ENCODE measurements at places on chromosomes 11 and 22.

DNA sequence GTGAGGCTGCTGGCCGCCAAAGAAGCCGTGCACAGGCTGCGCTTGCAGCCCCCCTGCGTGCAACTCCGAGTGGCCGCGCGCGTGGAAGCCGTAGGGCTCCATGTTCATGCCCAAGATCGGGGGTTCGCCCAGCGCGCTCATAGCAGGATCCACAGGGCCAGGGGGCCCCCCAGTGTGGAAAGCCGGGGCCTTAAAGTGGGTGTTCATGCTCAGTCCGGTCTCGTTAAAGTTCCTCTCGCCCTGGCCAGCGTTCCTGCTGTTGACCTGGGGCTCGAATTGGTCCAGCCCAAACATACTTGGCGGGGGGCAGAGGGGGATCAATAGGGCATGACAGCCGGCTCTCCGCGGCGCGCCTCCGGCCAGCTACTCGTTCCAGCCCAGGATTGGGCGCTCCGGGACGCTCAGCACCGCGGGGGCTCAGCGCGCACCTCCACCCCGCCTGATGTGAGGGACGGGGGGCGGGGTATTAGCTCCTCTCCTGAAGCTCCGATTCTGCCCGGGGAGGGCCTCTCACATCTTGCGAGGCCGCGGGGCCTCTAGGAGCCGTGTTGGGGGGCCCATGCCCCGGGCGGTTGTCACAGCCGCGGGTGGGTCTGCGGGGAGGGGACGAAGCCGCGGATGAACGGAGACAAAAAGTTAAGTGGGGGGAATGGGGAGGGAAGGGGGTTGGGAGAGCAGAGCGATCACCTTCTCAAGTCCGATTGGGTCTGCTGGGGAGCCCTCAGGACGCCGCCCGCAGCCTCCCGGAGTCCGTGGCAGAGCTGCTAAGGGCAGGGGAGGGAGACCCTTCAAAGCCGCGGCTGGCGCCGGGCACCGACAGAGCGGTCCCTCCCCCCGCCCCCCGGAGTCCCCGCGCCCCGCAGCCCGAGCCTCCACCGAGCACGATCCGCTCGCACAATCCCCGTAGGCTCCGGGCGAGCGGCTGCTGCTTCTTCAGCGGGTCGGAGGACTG is 1.0 kb downstream of the MN1 start:
- DNase-seq: no peak

- no peak for DNase-seq
Measured at GRCh38 chr11:62610814-62611704, 1.5 kb downstream of the EML3 start.

GRCh38 chr11:68146704-68147474 is 25.7 kb upstream of the CHKA start:
- no peak for DNase-seq

DNA sequence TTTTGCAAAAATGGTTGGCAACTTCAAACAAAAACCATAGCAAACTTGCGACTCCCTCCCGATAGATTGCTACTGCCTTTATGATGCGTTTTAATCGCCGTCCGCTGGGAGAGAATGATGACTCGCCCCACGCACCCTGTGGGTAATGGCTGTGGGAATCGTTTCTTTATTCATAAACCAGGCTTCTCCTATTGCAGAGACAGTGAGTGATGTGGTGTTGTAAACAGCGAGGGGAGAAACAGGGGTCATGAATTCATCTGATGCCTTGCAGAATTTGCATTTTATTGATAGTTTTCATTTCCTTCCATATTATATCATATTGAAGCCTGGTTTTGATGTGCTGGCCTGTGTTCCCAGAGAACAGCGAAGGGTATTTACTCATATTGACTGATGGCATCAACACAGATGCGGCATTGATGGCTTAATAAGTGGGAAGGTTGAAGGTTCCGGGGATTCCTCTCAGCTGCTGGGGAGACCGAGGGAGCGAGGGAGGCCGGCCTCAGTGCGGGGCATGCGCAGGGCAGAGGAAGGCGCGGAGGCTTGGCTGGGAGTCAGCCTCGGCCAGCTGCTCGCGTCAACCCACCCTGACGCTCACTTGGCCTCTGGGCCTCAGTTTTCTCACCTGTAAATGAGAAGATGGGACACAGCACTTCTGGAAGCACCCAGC is 41.3 kb downstream of the ARHGAP8 start:
- no peak for DNase-seq

DNA sequence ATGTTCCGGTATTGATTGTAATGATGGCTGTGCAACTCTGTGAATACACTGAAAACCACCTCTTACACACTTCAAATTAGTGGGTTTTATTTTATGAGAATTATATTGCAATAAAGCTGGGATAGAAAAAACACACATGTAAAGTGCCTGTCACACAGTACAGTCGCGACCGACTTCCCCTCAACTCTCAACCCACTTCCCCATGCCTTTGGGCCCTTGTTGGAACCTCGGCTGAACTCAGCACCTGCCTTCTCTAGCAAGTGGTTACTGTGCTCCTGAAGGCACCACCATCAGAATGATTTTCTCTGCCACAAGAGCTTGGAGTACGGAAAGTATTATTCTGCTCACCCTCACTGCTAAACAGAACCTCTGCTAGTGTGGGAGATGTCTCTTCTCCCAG is 13.5 kb downstream of the KCNJ1 start:
- no peak for DNase-seq

DNA sequence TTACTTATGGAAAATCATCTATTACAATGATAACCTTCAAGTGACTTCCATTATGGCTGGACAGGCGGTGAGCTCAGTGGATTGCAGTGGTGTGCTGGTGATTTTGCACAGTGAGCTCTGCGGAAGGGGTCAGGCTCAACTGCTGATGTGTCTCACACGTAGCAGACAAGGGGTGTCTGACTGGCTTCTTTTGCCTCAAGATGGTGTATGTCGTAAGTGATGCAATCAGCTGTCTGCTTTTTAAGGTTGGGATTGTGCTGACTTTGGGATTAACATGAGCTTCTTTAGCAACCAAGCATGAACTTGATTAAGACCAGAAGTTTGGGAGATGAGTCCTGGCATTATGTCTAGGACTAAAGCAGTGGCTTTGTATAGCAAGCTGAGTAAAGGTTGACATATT is 49.5 kb downstream of the POLD3 start:
- no peak for DNase-seq

- no peak for DNase-seq
Measured at GRCh38 chr11:44940835-44941234, 9.8 kb downstream of the TP53I11 start.

- no peak for DNase-seq
Measured at GRCh38 chr11:36399236-36399635, 103.1 kb downstream of the PRR5L start.

GRCh38 chr11:46616551-46617133 is 385 bp downstream of the HARBI1 start:
- DNase-seq: no peak

Data from activated naive CD8-positive, alpha-beta T cell treated with anti-CD3 and anti-CD28 coated beads, Interleukin-2, amount 50 U/mL, for 16 hours (primary cell).